ENCODE measurements at places on chromosomes 12 and 14.
A peak's percentile ranks its signal among the peaks of the same experiment; 100 is the strongest.

GRCh38 chr12:124046456-124046740 is 73.4 kb downstream of the ZNF664 start:
- DNase-seq = no peak

GRCh38 chr12:120468821-120469449 is 613 bp downstream of the SRSF9 start:
- peak; percentile 35 for DNase-seq

DNA sequence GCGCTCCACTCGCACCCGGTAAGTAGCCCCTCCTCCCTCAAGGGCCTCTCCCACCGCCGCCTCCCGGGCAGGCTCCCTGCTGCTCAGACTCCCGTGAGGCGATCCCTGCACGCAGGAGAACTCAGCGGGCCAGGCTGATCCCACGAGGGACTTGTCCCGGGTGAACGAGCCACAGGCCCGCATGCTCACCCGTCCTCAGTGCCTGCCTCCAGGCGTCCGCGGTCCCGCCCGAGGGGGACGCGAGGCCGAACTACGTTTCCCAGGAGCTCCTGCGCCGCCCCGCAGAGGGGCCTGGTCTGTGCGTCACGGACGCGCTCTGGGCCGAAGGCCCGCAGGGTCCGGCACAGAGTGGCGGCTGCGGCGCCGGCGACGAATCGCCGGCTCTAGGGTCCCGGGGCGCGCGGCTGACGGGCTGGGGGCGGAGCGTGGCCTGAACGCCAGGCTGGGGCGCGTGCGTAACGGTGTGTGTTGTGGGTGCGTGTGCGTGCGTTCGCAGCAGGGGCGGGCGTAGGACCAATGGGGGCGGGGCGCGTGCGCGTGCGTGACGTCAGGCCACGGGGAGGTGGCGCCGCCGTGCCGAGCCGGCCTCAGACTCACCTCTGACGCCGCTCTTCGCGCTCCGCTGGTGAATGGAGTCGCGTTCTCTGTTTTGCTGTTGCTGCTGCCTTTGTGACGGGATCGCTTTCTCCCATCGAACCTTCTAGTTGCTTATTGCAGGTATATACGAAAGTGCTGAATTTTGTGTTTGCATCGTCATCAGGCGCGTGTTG is at the start of the genes ZNF10 and ZNF891:
Gene ZNF10, plus strand, starts transcription at position 590 of the 770 bp plus-strand sequence. CDS start 13,866 bp downstream, outside the sequence.
Gene ZNF891, minus strand, starts transcription at position 237 of the 770 bp plus-strand sequence. CDS start 8,356 bp downstream, outside the sequence.
- DNase-seq = peak; percentile 84

DNA sequence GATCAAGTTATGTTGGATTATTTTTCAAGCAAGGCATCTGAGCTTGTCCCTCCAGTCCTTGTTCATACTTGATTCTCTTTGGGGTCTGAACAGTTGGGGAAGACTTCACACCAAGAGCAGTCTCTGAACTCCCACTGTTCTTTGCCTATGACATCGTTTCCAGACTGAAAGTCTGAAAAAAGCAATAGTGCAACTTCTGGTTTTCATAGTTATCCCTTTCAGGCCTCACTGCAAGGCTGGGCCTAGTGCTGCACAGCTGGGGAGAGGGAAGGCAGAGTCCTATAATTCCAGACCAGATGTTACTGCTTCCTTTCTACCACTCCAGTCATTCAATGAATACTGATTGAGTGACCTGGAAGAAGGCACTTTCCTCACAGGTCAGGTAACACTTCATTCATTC is 187.1 kb upstream of the CCND2 start:
- DNase-seq = no peak

DNA sequence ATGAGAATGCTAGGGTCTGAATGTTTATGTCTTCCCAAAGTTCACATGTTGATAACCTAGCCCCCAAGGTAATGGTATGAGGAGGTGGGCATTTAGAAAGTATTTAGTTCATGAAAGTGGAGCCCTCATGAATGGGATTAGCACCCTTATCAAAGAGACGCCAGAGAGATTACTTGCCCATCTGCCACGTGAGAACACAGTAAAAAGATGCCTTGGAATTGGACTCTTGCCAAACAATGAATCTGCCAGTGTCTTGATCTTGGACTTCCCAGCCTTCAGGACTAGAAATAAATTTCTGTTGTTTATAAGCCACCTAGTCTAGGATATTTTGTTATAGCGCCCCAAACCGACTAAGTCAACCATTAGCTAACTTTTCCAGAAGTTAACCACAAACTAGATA is 92.0 kb upstream of the SLC38A4 start:
- DNase-seq = no peak

GRCh38 chr12:60059180-60059579 is 463.4 kb downstream of the SLC16A7 start:
- DNase-seq = peak; percentile 4

GRCh38 chr14:37585971-37586796 is 8.9 kb downstream of the FOXA1 start:
- DNase-seq = no peak

GRCh38 chr14:101577221-101577909 is 16.1 kb downstream of the DIO3 start:
- DNase-seq = no peak

DNA sequence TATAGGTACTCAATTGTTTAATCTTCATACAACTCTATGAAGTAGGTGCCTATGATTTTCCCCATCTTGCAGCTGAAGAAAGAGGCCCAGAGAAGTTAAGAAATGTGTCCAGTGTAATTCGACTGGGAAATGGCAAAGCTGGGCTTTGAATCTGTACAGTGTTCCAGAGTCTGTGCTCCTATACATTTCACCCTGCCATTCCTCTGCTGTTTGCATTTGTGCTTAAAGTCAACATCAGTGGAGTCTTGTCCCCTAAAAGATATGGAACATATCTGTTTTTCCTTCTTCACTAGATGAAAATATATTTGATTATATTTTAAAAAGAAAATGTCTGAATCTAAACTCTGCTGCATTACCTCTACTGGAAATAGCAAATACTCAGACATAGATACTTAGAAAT is 88.6 kb downstream of the SEC23A start:
- no peak for DNase-seq
